CD4-positive, alpha-beta T cell (primary cell): ENCODE measurements at places on chromosomes 3 and 15.

DNA sequence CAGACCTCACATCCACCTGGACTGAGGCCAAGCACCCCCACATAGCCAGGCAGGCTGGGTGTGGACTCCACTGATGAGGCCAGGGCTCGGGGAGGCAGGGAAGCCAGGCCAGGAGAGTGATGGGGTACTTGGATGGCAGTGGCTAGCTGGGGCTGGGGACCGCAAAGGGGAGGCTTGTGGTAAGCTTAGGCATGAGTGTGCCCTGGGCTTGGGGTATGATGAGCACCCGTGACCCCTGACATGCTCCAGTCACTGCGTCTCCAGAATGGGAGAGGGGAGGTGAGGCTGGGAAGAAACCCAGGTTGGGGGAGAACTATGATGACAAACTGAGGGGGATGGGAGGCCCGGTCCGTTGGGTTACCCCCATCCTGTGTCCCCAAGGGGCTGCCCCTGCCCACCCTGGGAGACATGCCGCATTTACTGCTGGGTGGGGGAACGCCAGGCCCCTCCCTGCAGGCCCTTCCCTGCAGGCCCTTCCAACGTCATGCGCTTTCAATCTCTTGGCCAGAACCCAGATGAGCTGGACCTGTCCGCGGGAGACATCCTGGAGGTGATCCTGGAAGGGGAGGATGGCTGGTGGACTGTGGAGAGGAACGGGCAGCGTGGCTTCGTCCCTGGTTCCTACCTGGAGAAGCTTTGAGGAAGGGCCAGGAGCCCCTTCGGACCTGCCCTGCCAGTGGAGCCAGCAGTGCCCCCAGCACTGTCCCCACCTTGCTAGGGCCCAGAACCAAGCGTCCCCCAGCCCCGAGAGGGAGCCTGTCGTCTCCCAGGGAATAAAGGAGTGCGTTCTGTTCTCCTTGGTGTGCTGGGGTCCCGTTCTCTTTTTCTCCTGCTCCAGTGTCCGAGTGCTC, 34.1 kb downstream of the TSPAN3 start:
- DNase-seq, result no peak

GRCh38 chr15:83064859-83065258, 2.2 kb downstream of the BTBD1 start:
- no peak for DNase-seq

DNA sequence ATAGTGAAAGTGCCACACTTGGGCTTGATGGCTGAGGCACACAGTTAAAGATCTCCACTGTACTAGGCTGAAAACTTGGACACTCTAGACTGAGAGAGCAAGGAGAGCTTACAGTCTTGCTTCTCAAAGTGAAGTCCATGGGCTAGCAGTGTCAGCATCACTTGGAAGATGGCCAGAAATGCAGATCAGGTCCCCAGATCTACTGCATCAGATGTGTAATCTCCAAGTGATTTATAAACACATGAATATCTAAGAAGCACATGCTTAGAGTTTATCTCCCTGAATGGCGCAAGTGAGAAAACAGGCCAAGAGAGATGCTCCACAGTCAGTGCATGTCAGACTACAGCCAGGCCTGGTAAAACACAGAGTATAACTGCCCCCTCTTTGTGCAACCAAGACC, 308.6 kb downstream of the CLSTN2 start:
- DNase-seq, result no peak

DNA sequence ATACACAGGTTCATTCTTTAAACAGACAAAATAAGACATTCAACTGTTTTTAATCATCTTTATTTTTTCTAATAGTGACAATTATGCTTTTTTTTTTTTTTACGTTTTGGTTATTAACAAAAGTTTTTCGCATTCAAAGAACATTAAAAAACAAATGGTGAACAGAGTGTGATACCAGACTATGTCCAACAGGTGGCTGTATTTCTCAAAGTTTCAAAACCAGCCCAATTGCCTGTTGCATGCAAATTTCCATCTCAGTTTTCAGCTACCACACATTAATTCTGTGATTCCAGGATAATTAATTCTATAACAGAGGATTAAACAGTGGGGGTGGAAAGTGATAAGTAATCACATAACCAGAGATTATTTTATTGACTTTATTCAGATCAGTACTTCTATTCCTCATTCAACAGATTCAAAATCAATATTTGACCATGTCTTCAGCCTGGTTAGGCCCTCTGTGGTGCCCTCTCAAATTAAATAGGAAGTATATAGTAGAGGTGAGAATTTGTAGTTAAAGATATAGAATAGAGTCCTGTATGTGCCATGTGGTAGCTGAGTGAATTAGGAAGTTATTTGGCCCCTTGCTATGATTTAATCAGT, 122.2 kb upstream of the DCBLD2 start:
- no peak for DNase-seq

- no peak for DNase-seq
Observed at GRCh38 chr3:138381950-138382715, 33.8 kb downstream of the MRAS start.

GRCh38 chr3:51727500-51727899, 20.6 kb downstream of the GRM2 start:
- no peak for DNase-seq

- no peak for DNase-seq
Observed at GRCh38 chr15:34810443-34811129, 15.2 kb upstream of the ACTC1 start.

GRCh38 chr3:37029516-37030163, 36.3 kb downstream of the MLH1 start:
- no peak for DNase-seq

- no peak for DNase-seq
Observed at GRCh38 chr3:50355829-50356552, 3.3 kb downstream of the TMEM115 start.

- DNase-seq, result peak; percentile 38
Observed at GRCh38 chr3:150410311-150411105, 2.4 kb downstream of the TSC22D2 start.

- no peak for DNase-seq
Observed at GRCh38 chr3:64290161-64290560, 64.9 kb upstream of the PRICKLE2 start.

- no peak for DNase-seq
Observed at GRCh38 chr15:92068121-92068520, 214.6 kb downstream of the SLCO3A1 start.

DNA sequence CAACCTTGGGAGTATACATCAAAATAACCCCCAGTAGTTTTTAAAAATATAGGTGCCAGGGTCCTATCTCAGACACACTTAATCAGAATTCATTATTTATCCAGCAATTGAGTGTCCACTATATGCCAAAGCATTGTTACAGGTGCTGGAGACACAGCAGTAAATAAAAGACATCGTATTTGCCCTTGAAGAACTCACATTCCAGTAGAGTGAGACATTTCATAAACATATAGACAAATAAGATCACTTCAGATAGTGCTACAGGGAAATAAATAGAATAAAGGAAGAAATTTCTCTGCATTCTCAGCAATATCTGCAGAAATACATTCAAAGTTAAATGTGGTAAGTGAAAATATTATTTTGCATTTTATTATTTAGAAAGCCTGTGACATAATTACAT, 34.1 kb upstream of the ANKRD28 start:
- no peak for DNase-seq

DNA sequence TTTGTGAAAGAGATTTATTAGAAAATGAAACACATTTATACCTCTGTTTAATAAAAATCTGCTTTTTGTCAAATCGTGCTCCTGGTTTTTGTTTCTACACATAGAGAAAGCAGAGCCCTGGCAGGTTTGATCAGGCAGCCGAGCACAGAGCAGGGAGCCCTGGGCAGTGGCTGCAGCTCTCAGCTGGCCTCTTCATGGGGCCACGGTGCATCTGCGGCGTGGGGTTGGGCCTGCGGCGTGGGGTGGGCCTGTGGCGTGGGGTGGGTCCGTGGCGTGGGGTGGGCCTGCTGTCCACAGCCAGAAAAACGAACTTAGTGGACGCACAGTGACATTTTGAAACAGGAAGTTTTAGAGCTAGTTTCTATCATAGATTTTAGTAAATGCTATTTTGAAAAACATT, 10.6 kb downstream of the GOLGA6L2 start:
- no peak for DNase-seq

DNA sequence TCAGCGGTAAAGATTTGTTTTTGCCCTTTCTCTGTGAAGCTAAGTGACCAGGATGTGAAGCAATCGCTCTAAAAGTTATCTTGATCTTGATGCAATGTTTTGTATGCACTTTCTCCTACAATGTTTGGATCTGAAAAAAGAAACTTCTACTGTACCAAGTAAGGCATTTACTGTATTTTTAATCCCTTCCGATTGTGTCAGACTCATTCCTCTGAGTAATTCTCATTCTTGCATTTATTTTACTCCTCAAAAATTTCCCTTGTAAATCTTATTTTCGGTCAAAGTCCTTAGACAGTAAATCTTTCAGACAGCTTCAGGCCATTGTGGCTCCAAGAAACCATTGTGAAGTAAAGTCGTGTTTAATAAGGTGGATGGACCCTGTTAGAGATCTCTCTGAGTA, 141.9 kb downstream of the TP63 start:
- no peak for DNase-seq

DNA sequence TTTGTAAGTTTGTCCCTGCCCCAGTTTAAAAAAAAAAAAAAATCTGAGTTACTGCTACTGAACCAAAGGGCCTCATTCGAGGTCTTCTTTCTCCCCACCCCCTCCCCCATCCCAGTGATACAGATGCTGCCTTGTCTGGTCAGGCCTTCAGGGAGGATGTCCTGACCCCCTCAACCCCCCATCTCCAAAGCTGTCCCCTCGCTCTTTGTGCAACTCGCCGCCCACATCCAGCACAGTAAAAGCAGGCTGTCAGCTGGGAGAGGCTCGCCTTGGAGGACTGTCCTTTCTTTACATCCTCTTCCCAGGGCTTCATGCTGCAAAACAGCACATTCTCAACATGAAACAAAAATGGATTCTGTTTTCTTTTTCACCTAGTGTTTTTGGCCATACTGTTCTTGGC, 133.4 kb downstream of the VGLL4 start:
- DNase-seq, result no peak

DNA sequence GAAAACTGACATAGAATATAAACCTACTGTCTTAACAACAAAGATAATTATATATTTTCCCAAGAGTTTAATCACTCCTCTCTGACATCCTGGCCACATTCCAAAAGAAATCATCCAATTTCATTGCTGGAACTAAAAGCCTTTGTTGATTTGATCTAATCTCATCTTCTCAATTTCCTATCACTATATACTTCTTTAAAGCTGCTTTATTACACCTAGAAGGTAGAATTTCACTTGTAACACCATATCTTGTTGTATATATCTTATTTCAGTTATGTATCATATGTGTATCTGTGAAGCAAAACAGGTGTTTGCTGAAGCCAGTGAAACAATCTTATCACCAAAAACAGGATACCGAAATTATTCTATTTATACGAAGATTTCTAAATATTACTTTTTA, 740.2 kb downstream of the ROBO1 start:
- no peak for DNase-seq

DNA sequence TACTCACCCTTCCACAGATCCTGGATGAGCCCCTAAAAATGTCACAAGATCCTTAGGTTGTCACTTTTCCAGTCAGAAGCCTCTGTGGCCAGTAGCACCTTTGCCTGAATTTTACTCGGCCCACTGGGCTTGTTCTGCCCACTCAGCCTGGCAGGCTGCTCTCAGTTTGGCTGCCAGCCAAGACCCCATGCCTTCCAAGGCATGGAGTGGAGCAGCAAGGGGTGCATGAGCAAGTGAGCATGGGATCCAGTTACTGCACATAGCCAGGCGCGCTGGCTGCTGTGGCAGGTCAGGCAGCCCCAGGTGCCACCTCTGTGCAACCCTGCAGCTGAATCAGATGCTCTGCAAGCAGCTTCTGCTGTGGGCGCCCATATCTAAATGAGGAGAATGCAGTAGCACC, 79.3 kb downstream of the CGGBP1 start:
- DNase-seq, result no peak

GRCh38 chr3:179447251-179447650, 4.0 kb downstream of the GNB4 start:
- no peak for DNase-seq

GRCh38 chr15:96273317-96274086, 57.0 kb upstream of the NR2F2 start:
- no peak for DNase-seq

DNA sequence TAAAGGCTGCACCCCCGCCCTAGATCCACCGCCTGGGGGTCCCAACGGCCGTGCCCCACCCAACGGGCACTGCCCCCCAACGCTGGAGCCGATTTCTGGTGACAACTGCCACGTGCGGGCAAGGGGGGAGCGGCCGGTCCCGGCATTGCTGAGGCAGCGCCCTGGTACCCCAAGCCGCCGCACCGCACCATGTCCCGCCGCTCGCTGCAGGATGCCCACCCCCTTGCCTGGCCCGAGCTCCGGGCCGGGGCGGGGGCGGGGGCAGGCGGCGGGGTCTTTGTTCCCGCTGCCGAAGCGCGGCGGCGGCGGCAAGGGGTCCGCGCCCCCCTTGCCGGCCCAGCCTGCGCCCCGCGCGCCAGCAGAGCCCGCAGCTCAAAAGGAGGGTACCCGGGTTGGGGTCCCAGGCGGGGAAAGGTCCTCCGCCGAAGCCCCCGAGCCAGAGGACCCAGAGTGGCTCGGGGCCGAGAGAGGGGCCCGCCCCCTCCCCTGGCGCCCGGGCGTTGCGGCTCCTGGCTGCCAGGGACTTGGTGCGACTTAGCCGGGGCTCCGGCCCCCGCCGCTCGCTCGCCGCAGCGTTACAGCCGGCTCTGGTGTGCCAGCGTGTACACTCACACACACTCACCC, 678 bp downstream of the SEMA7A start:
- DNase-seq, result peak; percentile 23

DNA sequence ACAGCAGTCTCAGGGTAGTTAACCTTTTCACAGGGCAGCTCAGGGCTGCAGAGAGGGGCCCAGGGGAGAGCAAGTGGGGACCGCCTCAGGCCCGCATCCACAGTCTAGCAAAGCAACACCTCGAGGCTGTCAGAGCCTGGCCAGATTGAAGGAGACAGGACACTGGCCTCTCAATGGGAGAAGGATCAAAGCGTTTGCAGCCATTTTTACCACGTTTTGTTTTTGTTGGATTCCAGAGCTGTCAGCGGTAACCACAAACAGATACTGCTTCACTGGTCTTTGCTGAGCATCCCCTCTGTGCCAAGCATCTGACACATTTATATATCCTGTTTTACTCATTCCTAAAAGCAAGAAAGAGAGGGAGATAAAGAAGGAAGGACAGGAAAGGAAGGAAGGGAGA, 153.8 kb downstream of the SHQ1 start:
- DNase-seq, result no peak

GRCh38 chr15:95097361-95097760, 866.0 kb downstream of the MCTP2 start:
- no peak for DNase-seq

- no peak for DNase-seq
Observed at GRCh38 chr3:31903686-31904431, 77.2 kb downstream of the OSBPL10 start.

- no peak for DNase-seq
Observed at GRCh38 chr3:129470861-129471260, 30.8 kb downstream of the IFT122 start.

DNA sequence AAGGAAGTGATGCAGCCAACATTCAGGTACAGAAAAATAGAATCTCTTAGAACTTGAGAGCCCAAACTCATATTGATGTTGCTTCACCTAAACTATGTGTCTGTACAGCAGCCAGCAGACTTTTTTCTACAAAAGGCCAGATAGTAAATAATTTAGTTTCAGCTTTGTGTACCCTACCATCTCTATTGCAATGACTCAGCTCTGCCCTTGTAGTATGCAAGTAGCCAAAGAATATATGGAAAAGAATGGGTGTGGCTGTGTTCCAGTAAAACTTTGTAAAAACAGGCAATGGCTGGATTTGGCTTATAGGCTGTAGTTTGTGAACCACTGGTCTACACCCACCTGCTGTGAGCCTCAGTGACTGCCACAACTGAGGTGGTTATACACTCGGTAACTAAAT, 392.5 kb upstream of the RARB start:
- no peak for DNase-seq
